Dermis microvascular lymphatic vessel endothelial cell (primary cell): ENCODE measurements at places on chromosomes 16 and 17. TPM values are rescaled to one million over a fixed set of nuclear protein-coding genes. Genes with fewer than 3 reads are reported as not detected.

- peak; percentile 80 for DNase-seq
These were observed at the start of gene NT5M for GRCh38 chr17:17303010-17303846. Gene NT5M (plus strand): TSS chr17:17303373. CDS start chr17:17303551, 178 bp downstream.

GRCh38 chr17:67576471-67577115 is 141.1 kb upstream of the NOL11 start:
- DNase-seq, result no peak

DNA sequence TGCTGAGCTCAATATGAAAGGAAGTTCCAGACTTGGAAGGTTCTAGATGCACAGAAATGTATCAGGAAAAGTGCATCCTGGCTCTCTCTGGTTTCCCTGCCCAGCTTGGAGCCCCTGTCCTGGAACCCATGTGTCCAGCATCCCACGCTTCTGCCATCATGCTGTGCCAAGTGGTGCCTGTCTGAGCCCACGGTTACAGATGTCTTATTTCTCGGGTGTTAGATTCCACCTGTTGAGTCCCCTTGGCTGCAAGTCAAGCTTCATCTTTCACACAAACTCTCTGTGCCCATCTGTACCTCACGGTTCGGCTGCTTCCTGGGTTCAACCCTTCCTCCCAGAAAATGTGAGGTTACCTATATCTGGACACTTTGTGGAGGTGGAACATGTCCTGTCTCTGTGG is 22.5 kb downstream of the OR1D5 start:
- DNase-seq, result no peak

NEUROD2 gene
- not detected in 2 replicates for total RNA-seq

DNA sequence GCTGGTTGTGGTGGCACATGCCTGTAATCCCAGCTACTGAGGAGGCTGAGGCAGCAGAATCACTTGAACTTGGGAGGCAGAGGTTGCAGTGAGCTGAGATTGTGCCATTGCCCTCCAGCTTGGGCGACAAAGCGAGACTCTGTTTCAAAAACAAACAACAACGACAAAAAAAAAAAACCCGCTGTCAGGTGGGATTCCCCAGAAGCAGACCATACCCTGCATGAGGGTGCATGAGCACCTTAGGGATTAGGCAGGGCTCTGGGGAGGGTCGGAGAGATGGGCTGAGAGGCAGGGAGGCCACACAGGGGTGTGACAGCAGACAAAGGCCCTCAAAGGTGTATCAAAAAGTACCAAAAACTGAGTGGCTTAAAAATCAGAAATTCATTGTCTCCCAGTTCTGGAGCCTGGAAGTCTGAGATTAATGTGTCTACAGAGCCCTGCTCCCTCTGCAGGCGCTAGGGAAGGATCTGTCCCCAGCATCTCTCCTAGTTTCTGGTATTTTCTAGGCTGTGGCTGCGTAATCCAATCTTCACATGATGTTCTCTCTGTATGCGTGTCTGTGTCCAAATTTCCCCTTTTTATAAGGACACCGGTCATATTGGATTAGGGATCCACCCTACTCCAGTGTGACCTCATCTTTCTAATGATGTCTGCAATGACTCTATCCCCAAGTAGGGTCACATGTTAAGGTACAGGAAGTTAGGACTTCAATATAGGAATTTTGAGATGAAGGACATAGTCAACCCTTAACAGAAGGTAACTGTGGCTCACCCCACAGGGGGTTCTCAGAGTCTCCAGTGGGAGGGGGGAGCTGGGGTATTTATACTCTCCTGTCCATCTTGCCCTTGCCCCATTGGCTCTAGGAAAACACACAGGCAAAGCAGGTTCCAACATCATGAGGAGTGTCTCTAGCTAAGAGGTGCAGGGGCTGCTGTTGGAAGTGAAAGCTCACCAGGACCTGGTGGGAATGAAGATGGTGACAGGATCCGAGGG is 13.6 kb upstream of the TVP23A start:
- DNase-seq, result no peak

GRCh38 chr16:53668869-53669268 is 34.8 kb downstream of the RPGRIP1L start:
- DNase-seq, result no peak
